ENCODE measurements at places on chromosomes 5 and 9. TPM values are rescaled to one million over a fixed set of nuclear protein-coding genes. Genes with fewer than 3 reads are reported as not detected.

PCDHGA6 gene
- 0.31 TPM for total RNA-seq

DNA sequence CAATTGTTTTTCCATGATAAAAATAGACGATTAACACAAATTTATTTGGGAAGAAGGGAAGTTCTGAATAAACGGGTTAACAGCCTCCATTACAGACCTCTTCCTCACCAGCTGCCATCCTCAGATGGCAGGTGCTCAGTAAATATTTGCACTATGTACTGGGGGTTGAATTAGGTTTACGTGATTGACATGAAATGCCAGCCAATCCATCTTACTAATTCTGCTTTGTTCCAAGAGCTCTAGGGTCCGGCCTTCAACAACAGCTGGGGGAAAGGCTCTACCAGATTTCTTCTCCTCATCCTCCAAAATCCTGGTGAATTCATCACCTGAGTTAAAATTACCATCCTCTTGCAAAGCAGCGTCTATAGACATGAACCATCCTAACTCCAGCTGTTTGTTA lies 104.6 kb downstream of the MTX3 start:
- H3K4me3 ChIP-seq = no peak overlapping the region
- no peak overlapping the region for H3K27ac ChIP-seq
- DNase-seq = no peak
- H3K36me3 ChIP-seq = no peaks in the 10 kb centered on the region

GRCh38 chr9:112252194-112252593 lies 77.1 kb upstream of the SUSD1 start:
- H3K27ac ChIP-seq = no peak overlapping the region
- no peaks in the 10 kb centered on the region for H3K27me3 ChIP-seq
- peaks cover 19% of the 10 kb centered on the region for H3K4me1 ChIP-seq
- no peak for DNase-seq
- peaks cover 41% of the 10 kb centered on the region for H3K36me3 ChIP-seq

DNA sequence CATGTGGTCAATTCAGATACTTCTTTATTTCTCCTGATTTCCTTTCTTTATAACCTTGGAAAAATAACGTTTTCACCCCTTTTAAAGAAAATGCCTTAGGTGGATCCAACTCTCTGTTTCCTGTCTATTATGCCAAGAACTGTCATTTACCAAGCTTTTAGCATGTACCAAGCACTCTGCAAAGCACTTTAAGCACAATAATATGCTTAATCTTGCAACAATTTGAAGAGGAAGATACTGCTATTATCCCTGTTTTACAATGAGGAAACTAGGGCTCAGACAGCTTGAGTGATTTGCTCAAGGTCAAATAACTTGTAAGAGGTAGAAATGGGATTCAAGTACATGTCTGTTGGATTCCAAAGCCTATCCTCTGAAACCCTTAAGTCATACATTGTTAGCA lies 224.8 kb upstream of the IL12B start:
- DNase-seq = no peak
- no peaks in the 10 kb centered on the region for H3K36me3 ChIP-seq
- H3K27me3 ChIP-seq = peaks cover 14% of the 10 kb centered on the region
- no peaks in the 10 kb centered on the region for H3K4me1 ChIP-seq
- no peak overlapping the region for H3K4me3 ChIP-seq

DNA sequence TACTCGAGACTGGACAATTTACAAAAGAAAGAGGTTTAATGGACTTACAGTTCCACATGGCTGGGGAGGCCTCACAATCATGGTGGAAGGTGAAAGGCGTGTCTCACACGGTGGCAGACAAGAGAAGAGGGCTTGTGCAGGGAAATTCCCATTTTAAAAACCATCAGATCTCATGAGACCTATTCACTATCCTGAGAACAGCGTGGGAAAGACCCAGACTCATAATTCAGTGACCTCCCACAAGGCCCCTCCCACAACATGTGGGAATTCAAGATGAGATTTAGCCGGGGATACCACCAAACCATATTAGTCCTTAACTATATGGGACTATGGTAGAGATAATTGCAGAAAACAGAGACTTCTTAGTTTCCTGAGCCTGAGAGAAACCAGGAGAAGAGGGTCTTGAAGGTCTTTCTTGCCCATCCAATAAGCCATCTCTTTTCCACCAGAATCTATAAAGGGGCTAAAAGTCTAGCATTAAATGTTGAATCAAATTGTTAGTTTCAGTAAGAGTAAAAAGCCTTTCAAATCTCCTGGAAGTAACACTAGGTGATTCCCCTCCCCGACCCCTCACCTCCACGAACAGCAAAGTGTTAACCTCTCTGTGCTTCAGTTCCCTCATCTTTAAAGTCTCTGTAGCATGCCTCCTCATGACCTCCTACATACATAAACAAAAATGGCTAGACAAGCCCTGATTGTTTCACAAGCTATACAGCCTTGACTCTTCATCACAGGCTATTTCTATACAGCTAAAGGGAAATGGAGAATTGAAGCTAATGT lies 259.1 kb downstream of the TMEM167A start:
- DNase-seq = no peak
- H3K27me3 ChIP-seq = no peaks in the 10 kb centered on the region
- no peaks in the 10 kb centered on the region for H3K36me3 ChIP-seq
- peaks cover 10% of the 10 kb centered on the region for H3K4me1 ChIP-seq
- no peak overlapping the region for H3K4me3 ChIP-seq
- H3K27ac ChIP-seq = no peak overlapping the region

C5orf22 gene
- total RNA-seq = 37.7 TPM

DNA sequence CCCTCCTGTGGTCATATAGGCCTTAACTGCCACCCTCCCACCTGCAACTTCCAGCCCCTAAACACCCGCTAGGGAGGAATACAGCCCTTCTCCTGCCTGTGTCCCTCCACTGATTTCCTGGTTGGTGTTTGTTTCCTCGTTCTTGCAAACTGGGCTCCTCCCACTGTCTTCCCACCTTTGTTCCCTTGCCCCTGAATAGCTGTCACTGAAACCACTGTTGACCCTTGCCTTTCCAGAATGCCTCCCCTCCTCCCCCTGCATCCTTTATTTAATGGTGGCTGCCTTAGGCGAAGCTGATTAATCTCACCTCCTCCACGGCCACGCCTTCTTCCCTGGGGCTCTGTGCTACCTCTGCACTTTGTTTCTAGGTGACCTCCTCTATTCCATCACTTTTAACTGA lies 626.7 kb downstream of the BNC2 start:
- no peak overlapping the region for H3K4me3 ChIP-seq
- no peak overlapping the region for H3K27ac ChIP-seq
- DNase-seq = no peak
- H3K27me3 ChIP-seq = no peaks in the 10 kb centered on the region
- H3K36me3 ChIP-seq = no peaks in the 10 kb centered on the region
- no peaks in the 10 kb centered on the region for H3K4me1 ChIP-seq

GRCh38 chr5:133119233-133119711 lies 67.5 kb downstream of the HSPA4 start:
- no peaks in the 10 kb centered on the region for H3K36me3 ChIP-seq
- H3K27ac ChIP-seq = no peak overlapping the region
- DNase-seq = no peak
- no peaks in the 10 kb centered on the region for H3K4me1 ChIP-seq
- no peaks in the 10 kb centered on the region for H3K27me3 ChIP-seq

DNA sequence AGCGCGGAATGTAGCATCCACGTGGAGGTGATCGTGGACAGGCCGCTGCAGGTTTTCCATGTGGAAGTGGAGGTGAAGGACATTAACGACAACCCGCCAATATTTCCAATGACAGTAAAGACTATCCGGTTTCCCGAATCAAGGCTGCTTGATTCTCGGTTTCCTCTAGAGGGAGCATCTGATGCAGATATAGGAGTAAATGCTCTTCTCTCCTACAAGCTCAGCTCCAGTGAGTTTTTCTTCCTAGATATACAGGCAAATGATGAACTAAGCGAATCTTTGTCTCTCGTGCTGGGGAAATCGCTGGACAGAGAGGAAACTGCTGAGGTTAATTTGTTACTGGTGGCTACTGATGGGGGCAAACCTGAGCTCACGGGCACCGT lies 598 bp downstream of the PCDHA2 start:
- H3K4me3 ChIP-seq = no peak overlapping the region
- DNase-seq = no peak
- no peaks in the 10 kb centered on the region for H3K4me1 ChIP-seq
- no peaks in the 10 kb centered on the region for H3K36me3 ChIP-seq

FOXD4 gene
- not detected for total RNA-seq

- H3K27me3 ChIP-seq = no peaks in the 10 kb centered on the region
- no peaks in the 10 kb centered on the region for H3K4me1 ChIP-seq
- no peak overlapping the region for H3K27ac ChIP-seq
- DNase-seq = no peak
Measured at GRCh38 chr9:134811673-134812342, 68.8 kb upstream of the FCN2 start.

GRCh38 chr9:73655831-73656230 lies 504.2 kb downstream of the ANXA1 start:
- H3K27ac ChIP-seq = no peak overlapping the region
- DNase-seq = no peak
- no peaks in the 10 kb centered on the region for H3K4me1 ChIP-seq
- H3K4me3 ChIP-seq = no peak overlapping the region

DNA sequence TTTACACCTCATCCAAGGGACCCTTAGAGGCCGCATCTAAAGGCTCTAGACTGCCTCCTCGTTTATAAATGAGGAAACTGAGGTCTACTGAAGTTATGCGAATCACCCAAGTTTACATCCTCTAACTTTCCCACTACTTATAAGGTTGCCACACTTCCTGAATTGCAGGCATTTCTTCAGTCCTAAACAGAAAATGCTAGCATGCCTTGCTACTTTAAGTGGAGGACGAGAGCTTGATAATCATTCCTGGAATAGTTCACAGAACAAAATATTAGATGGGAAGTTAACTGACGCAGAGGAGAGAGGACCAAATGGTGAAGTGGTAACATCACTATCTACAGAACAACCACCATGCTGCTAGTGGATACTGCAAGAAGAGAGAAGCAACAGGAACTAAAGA lies 85.8 kb downstream of the GNAQ start:
- H3K4me3 ChIP-seq = no peak overlapping the region
- H3K4me1 ChIP-seq = peaks cover 35% of the 10 kb centered on the region
- H3K27ac ChIP-seq = no peak overlapping the region
- no peaks in the 10 kb centered on the region for H3K36me3 ChIP-seq

GRCh38 chr5:74059706-74060105 lies 433.7 kb downstream of the ARHGEF28 start:
- H3K27ac ChIP-seq = no peak overlapping the region
- H3K4me1 ChIP-seq = no peaks in the 10 kb centered on the region
- H3K36me3 ChIP-seq = no peaks in the 10 kb centered on the region
- DNase-seq = no peak
- peaks cover 7% of the 10 kb centered on the region for H3K27me3 ChIP-seq

DNA sequence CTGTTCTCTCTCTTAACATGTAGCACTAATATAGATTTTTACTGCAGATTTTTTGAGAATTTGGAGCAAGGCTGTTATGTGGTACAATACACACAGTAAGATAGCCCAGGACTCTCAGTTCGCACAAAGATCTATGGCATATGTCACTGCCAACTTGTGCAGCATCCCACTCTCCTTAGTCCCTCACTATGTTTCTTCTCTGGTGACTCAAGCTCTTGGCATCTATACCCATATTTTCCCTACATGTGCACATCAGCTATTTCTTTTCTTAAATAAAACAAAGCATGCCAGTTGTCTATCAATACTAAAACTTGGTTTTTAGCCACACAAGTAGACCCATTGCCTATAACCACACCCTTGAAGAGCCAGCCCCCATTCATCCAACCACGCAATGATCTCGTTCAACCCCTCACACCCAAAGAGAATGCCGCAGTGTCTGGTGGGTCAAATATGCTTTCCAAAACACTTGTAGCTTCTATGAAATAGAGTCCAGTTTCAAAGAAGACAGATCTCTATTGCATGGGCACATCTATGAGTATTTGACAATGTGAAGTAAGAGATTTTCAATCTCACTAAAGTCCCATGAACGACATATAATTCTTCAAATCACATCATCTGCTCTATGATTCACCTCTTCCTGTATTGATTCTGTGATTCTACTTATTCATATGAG lies 18.2 kb upstream of the IL7R start:
- no peaks in the 10 kb centered on the region for H3K27me3 ChIP-seq
- peak; percentile 58 for DNase-seq
- H3K27ac ChIP-seq = peak overlapping the region; percentile 88

DNA sequence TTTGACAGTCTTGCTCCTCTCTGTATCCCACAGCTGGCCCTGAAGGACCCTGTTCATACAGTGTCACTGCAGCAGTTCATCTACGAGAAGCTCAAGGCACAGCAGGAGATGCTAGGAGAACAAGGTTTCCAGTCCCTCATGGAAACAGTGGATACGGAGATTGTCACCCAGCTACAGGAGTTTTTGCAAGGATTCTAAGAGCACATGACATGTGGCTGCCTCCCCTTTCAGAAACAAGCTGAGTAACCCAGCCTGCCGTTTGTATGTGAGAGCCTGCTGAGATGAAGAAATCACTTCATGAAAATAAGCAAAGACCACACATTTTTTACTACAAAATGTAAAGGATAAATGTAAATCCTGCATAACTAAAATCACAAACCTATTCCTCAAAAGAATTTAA lies 48.5 kb downstream of the LRRC70 start:
- no peak overlapping the region for H3K27ac ChIP-seq
- peaks cover 3% of the 10 kb centered on the region for H3K36me3 ChIP-seq
- no peaks in the 10 kb centered on the region for H3K27me3 ChIP-seq
- H3K4me3 ChIP-seq = no peak overlapping the region

- DNase-seq = no peak
- H3K27me3 ChIP-seq = no peaks in the 10 kb centered on the region
- H3K36me3 ChIP-seq = peaks cover 7% of the 10 kb centered on the region
- H3K4me3 ChIP-seq = peak overlapping the region; percentile 24
- peaks cover 41% of the 10 kb centered on the region for H3K4me1 ChIP-seq
Measured at GRCh38 chr9:69186841-69187611, 12.9 kb downstream of the TJP2 start.

DNA sequence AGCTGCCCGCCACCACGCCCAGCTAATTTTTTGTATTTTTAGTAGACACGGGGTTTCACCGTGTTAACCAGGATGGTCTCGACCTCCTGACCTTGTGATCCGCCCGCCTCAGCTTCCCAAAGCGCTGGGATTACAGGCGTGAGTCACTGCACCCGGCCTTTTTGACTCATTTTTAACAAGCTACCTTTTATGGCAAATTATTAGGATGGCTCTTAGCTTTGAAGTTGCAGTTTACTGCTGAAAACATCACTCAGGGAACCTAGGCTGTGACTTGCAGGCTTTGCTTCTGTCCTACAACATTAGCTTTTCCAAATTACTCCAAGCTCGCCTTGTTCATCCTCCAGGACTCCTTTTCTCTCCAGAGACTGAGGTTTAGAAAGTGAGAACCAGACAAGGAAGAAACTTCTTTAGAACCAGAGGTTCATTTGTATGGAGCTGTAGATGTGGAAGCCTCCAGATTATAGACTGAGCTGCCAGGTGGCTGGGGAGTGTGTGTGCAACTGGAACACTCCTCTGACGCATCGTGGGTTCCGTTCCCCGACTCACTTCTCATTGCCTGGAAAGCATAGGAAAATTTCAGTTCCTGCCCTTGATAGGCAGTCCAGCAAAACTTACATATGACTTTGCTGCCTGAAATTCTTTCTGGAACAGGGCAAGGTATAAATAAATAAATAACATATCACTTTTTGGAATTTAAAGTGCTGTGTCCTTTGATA lies 23.8 kb upstream of the SPTAN1 start:
- H3K27ac ChIP-seq = no peak overlapping the region
- no peaks in the 10 kb centered on the region for H3K4me1 ChIP-seq
- DNase-seq = no peak
- no peak overlapping the region for H3K4me3 ChIP-seq
- peaks cover 56% of the 10 kb centered on the region for H3K36me3 ChIP-seq
- H3K27me3 ChIP-seq = no peaks in the 10 kb centered on the region

KIF4B gene
- 0.07 TPM for total RNA-seq

SMIM33 gene
- total RNA-seq = 0.37 TPM
